ENCODE measurements at places on chromosomes 5 and 9. TPM values are rescaled to one million over a fixed set of nuclear protein-coding genes. Genes with fewer than 3 reads are reported as not detected.

- H3K27me3 ChIP-seq = no peaks in the 10 kb centered on the region
- DNase-seq = no peak
- no peaks in the 10 kb centered on the region for H3K4me1 ChIP-seq
- H3K4me3 ChIP-seq = no peak overlapping the region
These were observed 146.1 kb downstream of the CAAP1 start for GRCh38 chr9:26746357-26747072.

IL3 gene
- total RNA-seq = not detected

PCDHA1 gene
- total RNA-seq = not detected

- no peak overlapping the region for H3K4me3 ChIP-seq
- H3K27me3 ChIP-seq = no peaks in the 10 kb centered on the region
- H3K36me3 ChIP-seq = no peaks in the 10 kb centered on the region
- H3K27ac ChIP-seq = peak overlapping the region; percentile 81
- DNase-seq = no peak
- H3K4me1 ChIP-seq = no peaks in the 10 kb centered on the region
These were observed 892.7 kb downstream of the TLE1 start for GRCh38 chr9:80796632-80797031.

DNA sequence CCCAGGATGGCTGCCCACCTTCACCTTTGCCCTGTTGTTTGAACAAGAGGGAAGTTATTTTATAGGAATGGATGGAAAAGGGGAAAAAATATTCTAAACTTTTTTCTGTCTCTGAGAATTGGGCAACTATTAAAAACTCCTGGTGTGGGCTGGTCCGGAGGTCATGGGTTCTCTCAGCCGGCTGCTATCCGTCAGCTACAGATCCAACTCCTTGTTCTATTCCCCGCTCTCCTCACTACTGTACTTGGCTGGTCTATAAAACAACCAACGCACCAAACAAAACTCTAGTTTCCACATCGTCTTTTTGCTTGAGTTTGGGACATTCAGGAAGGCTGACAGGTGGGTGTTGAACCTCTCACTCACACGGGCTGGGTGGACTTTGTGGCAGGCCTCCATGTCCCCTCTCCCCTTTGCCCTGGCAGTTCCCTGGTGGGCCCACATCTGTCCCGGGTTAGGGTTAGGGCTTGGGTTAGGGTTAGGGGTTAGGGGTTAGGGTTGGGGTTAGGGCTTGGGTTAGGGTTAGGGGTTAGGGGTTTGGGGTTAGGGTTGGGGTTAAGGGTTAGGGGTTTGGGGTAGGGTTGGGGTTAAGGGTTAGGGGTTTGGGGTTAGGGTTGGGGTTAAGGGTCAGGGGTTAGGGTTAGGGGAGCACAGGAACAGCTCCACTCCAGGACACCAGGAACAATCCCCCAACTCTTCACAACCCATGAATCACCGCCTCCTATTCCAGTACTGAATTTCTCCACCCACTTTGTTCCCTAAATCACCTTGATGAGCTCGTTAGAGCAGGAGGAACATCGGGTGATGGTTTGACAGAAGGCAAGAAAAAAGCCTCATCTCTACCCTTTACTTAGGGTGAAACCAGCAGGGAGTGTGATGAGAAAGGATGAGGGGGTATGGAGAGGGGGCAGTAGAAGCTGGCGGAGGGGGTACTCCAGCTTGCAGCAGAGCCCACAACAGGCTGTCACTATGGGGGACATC is 302.1 kb upstream of the IRX4 start:
- H3K36me3 ChIP-seq = no peaks in the 10 kb centered on the region
- H3K4me1 ChIP-seq = no peaks in the 10 kb centered on the region
- H3K27me3 ChIP-seq = no peaks in the 10 kb centered on the region
- no peak overlapping the region for H3K4me3 ChIP-seq
- H3K27ac ChIP-seq = no peak overlapping the region

COL27A1 gene
- total RNA-seq = 52.9 TPM

GRCh38 chr5:58974083-58974482 is 391.2 kb downstream of the RAB3C start:
- H3K4me1 ChIP-seq = no peaks in the 10 kb centered on the region
- no peak overlapping the region for H3K27ac ChIP-seq
- H3K36me3 ChIP-seq = no peaks in the 10 kb centered on the region

DNA sequence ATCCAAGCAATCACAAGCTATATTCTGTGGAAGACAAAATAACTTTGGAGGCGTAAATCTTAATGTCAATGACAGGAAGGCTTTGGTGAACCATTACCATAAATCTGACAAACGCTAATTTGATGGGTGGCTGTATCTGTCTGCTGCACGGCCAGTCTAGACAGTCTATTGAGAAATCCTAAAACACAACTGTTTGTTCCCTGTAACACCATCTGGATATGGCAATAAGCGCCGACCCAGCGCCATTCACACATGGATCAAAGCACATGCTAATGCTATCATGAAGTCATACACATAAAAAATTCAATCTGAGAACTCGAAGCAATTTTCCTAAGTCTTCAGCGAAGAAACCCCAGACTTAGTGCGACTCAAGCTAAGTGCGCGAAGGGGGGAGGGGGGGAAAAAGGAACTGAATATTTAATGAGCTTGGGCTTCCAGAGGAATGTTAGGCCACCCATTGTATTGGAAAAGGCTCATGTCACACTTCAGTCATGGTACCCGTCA is 95.1 kb downstream of the ARL15 start:
- DNase-seq = no peak
- H3K27me3 ChIP-seq = no peaks in the 10 kb centered on the region

- no peak for DNase-seq
- no peak overlapping the region for H3K4me3 ChIP-seq
- no peaks in the 10 kb centered on the region for H3K4me1 ChIP-seq
- no peak overlapping the region for H3K27ac ChIP-seq
These were observed 205.5 kb downstream of the FGF10 start for GRCh38 chr5:44183753-44184152.

DNA sequence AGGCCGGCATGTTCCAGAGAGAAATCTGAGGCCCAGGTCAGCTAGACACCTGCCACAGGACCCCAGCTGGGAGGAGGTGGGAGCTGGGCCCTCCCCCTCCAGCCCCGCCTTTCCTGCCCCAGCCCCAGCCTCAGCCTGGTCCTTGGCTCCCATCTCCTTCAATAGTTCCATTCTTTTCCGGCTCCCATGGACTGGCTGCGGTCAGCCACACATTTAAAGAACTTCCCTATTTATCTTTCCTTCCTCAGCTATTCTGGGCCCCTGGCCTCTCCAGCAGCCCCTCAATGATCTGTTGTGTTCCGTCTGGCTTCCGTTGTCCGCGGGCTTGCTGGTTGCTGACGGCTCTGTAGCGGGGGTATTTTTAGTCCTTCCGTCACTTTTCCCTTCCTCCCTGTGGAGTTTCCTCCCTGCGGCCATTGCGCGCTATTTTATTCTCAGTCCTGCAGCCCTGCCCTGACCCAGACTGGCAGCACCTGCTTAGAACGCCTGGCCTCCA is 73.8 kb downstream of the AMBP start:
- no peaks in the 10 kb centered on the region for H3K36me3 ChIP-seq
- no peaks in the 10 kb centered on the region for H3K4me1 ChIP-seq
- no peak overlapping the region for H3K27ac ChIP-seq
- H3K4me3 ChIP-seq = no peak overlapping the region
- H3K27me3 ChIP-seq = no peaks in the 10 kb centered on the region

- H3K4me3 ChIP-seq = no peak overlapping the region
- H3K27ac ChIP-seq = no peak overlapping the region
- no peaks in the 10 kb centered on the region for H3K4me1 ChIP-seq
- no peak for DNase-seq
- no peaks in the 10 kb centered on the region for H3K36me3 ChIP-seq
These were observed 86.0 kb upstream of the NR5A1 start for GRCh38 chr9:124593200-124593599.

- no peaks in the 10 kb centered on the region for H3K4me1 ChIP-seq
- no peaks in the 10 kb centered on the region for H3K36me3 ChIP-seq
- no peak overlapping the region for H3K27ac ChIP-seq
- no peak for DNase-seq
- no peaks in the 10 kb centered on the region for H3K27me3 ChIP-seq
These were observed 283.3 kb downstream of the TMEM167A start for GRCh38 chr5:82793808-82794419.

TSPAN17 gene
- total RNA-seq = 10.0 TPM

- H3K36me3 ChIP-seq = no peaks in the 10 kb centered on the region
- DNase-seq = no peak
- no peaks in the 10 kb centered on the region for H3K27me3 ChIP-seq
- H3K27ac ChIP-seq = no peak overlapping the region
- no peaks in the 10 kb centered on the region for H3K4me1 ChIP-seq
These were observed 196.2 kb downstream of the HSPA4 start for GRCh38 chr5:133247881-133248624.

PRDM9 gene
- not detected for total RNA-seq

- H3K36me3 ChIP-seq = no peaks in the 10 kb centered on the region
- H3K4me1 ChIP-seq = no peaks in the 10 kb centered on the region
- H3K27me3 ChIP-seq = no peaks in the 10 kb centered on the region
- no peak overlapping the region for H3K4me3 ChIP-seq
- no peak for DNase-seq
- H3K27ac ChIP-seq = no peak overlapping the region
These were observed 215.8 kb downstream of the MELK start for GRCh38 chr9:36788534-36788933.

GRCh38 chr9:89815061-89815902 is 210.5 kb downstream of the GADD45G start:
- peak; percentile 6 for DNase-seq
- no peaks in the 10 kb centered on the region for H3K27me3 ChIP-seq
- no peak overlapping the region for H3K27ac ChIP-seq
- no peaks in the 10 kb centered on the region for H3K4me1 ChIP-seq
- H3K4me3 ChIP-seq = no peak overlapping the region
- H3K36me3 ChIP-seq = no peaks in the 10 kb centered on the region

GRCh38 chr9:840343-840742 is 1.2 kb upstream of the DMRT1 start:
- H3K4me1 ChIP-seq = peaks cover 11% of the 10 kb centered on the region
- no peak overlapping the region for H3K4me3 ChIP-seq
- no peak overlapping the region for H3K27ac ChIP-seq

DNA sequence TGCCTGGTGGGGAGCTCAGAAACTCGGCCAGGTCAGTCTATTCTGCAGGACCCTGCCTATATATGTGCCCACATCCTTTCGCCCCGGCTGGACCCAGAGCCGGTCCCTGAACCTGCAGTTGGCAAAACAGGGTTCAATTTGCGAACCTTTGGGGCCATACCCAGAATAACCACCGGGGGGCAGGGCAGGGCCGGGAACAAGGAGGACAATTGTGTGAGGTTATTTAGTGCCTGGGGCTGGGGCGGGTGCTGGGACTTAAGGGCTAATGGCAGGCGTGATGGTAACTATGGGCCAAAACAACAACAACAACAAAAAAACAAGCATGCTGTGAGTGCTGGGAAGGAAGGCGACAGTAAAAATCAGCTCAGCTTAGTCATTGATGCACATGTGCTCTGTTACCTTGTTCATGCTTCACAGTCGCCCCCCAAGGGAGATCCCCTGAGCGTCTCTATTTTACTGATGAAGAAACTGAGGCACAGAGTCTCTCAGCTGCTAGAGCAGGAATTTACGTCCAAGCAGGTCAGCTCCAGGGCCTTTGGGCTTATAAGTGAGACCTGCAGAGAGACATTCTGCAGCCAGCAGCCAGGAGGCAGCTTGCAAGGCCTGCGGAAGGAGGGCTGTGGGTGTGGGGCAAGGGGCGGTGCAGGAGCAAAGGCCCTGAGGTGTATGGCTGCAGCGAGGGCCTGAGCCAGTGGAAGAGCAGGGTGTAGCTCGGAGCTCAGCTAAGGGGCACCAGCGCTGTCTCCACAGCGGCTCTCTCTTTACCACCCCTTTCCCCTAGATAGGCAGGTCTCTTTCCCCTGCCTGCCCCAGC is 106.0 kb downstream of the PHF2 start:
- no peaks in the 10 kb centered on the region for H3K4me1 ChIP-seq
- no peak overlapping the region for H3K27ac ChIP-seq
- no peak overlapping the region for H3K4me3 ChIP-seq
- no peaks in the 10 kb centered on the region for H3K36me3 ChIP-seq

MUSK gene
- total RNA-seq = not detected

LCP2 gene
- total RNA-seq = 19.1 TPM

- no peak overlapping the region for H3K4me3 ChIP-seq
- H3K36me3 ChIP-seq = no peaks in the 10 kb centered on the region
- DNase-seq = no peak
- H3K27ac ChIP-seq = no peak overlapping the region
These were observed 93.0 kb downstream of the MAMDC2 start for GRCh38 chr9:70136632-70137031.

GRCh38 chr5:111942201-111942600 is 185.2 kb upstream of the NREP start:
- H3K27me3 ChIP-seq = no peaks in the 10 kb centered on the region
- H3K4me1 ChIP-seq = no peaks in the 10 kb centered on the region
- no peak for DNase-seq
- no peaks in the 10 kb centered on the region for H3K36me3 ChIP-seq
- no peak overlapping the region for H3K27ac ChIP-seq
- H3K4me3 ChIP-seq = no peak overlapping the region

DNA sequence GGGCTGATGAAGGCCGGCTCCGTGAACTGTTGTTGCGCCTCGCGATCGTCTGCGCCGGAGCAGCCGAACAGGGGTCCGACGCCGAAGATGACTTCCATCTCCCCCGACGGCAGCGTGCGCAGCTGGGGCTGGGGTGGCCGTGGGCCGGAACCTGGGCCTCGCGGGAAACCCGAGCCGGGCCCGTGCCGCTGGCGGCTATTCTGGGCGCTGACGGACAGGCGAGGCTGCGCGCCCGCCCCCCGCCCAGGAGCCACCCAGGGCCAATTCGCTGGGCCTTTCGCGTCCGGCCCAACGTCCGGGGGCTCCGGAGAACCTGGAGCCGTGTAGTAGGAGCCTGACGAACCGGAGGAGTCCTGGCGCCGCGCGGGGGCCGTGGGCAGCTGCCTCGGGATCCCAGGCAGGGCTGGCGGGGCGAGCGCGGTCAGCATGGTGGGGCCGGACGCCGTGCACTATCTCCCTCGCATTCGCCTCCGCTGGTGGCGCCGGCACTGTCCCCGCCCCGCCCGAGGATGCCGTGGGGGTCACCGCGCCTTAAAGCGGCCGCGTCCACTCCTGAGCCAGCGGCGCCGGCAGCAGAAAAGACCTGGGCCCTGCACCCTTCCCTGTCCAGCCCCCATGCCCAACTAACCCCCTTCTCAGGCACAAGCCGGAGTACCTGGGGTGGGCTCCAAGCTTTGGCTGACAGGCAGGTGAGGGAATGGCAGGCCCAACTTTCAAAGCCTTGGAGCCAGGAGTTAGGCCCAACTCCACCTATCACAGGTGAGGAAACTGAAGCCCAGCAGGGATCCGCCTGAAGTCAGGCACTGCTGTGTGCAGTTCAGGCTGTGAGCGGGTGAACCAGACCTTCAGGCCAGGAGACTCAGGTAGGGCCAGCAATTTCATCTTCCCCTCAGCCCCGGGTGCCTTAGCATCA is at the start of gene PROB1:
Gene PROB1 (minus strand): TSS at position 451 of the 913 bp plus-strand sequence. CDS start 23 bp downstream, at position 428.
- H3K36me3 ChIP-seq = no peaks in the 10 kb centered on the region
- peaks cover 7% of the 10 kb centered on the region for H3K4me1 ChIP-seq
- H3K4me3 ChIP-seq = peak within 1 kb of the TSS; percentile 35
- peaks cover 9% of the 10 kb centered on the region for H3K27me3 ChIP-seq
- DNase-seq = no peak

GRCh38 chr5:173204185-173204979 is 30.6 kb downstream of the NKX2-5 start:
- DNase-seq = no peak
- H3K4me1 ChIP-seq = no peaks in the 10 kb centered on the region
- no peak overlapping the region for H3K4me3 ChIP-seq

DNA sequence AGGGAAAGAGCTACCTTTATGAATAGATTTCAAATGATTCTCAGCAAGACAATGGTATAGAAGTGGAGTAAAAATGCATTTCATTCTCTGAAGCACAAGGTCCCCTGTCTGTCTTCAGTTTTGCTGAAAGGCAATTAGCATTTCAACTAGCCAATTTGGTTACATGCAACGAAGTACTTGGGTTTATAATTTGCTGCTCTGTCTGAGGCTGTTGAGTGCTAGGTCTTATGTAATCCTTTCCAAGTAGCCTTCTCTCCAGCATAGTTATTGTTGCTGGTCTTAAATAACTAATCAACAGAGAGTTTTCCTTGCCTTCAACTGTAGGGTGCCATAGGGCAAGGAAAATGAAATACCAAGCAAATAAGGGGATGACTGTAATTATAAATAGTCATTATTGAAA is 4.5 kb downstream of the ADGRV1 start:
- H3K4me1 ChIP-seq = no peaks in the 10 kb centered on the region

Measured in uterus (tissue), 4 donors.